Natural killer cell treated with Interleukin-12 subunit alpha and Interleukin-12 subunit beta and Interleukin-15 and Interleukin-18, amount 100 ng/mL, for 72 hours (primary cell): ENCODE measurements at places on chromosomes 7 and 10. TPM values are rescaled to one million over a fixed set of nuclear protein-coding genes. Genes with fewer than 3 reads are reported as not detected.
A peak's percentile ranks its signal among the peaks of the same experiment; 100 is the strongest.

GRCh38 chr10:23459308-23459939 is 20.5 kb downstream of the OTUD1 start:
- H3K4me1 ChIP-seq, result no peaks in the 10 kb centered on the region
- H3K36me3 ChIP-seq, result no peaks in the 10 kb centered on the region
- H3K4me3 ChIP-seq, result no peak overlapping the region
- no peak for DNase-seq
- H3K27me3 ChIP-seq, result peaks cover 38% of the 10 kb centered on the region
- H3K27ac ChIP-seq, result no peak overlapping the region

DNA sequence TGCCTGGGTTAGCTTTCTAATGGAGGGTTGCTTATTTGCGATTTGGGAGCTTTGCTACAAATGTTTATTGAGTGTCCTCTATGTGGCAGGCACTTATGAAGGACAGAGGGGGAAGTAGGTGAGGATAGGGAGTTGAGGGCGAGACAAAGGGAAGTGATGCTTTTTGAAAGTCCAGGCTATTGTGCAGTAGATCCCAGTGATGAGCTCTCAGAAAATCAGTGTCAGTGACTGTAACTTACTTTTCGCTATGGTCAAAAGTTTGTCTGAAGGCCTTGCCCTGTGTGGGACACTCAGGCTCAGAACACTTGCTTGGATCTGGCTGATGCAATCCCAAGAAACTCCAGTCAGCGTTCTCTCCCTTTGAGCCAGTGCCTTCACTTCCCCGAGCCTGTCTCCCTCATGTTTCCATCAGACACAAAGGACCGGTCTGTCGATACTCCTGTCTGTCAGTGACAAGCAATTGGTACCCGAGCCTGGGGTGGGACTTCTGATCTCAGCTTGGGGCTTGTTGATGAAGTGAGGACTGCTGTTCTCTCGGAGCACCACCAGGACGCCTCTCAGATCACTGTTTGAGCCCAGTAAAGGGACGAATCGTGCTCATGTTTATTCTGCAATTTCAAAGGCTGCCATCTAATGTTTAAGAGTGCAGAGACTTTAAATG is 63.1 kb upstream of the SORCS3 start:
- H3K36me3 ChIP-seq, result no peaks in the 10 kb centered on the region
- DNase-seq, result no peak
- no peak overlapping the region for H3K4me3 ChIP-seq
- H3K4me1 ChIP-seq, result no peaks in the 10 kb centered on the region
- H3K27ac ChIP-seq, result no peak overlapping the region

GRCh38 chr10:65566906-65567305 is 1358.9 kb upstream of the LRRTM3 start:
- no peak overlapping the region for H3K4me3 ChIP-seq
- no peak for DNase-seq
- no peaks in the 10 kb centered on the region for H3K4me1 ChIP-seq
- no peak overlapping the region for H3K27ac ChIP-seq

DNA sequence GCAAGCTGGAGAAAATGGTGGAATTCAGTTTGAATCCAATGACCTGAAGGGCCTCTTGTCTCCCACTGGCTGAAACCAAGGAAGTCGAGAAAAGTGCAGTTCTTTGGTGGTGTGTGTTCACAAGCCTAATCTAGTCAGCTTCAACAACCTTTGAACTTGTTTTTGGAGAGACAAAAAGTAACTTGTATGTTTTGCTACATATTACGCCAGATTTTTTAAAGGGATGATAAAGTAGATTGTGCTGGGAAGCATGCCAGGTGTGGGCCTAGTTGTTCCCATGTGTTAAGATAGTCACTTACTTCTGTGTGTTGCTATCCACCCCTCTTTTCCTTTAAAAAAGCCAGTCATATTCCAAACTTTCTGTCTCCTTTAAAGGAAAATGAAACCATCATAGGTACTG is 79.7 kb upstream of the FAM3C start:
- no peak overlapping the region for H3K27ac ChIP-seq
- H3K4me1 ChIP-seq, result no peaks in the 10 kb centered on the region
- no peak for DNase-seq
- no peak overlapping the region for H3K4me3 ChIP-seq

GRCh38 chr10:114491933-114492332 is 87.6 kb upstream of the AFAP1L2 start:
- no peak for DNase-seq
- no peak overlapping the region for H3K4me3 ChIP-seq
- H3K4me1 ChIP-seq, result peaks cover 37% of the 10 kb centered on the region
- no peaks in the 10 kb centered on the region for H3K36me3 ChIP-seq
- peak overlapping the region; percentile 7 for H3K27ac ChIP-seq

DNA sequence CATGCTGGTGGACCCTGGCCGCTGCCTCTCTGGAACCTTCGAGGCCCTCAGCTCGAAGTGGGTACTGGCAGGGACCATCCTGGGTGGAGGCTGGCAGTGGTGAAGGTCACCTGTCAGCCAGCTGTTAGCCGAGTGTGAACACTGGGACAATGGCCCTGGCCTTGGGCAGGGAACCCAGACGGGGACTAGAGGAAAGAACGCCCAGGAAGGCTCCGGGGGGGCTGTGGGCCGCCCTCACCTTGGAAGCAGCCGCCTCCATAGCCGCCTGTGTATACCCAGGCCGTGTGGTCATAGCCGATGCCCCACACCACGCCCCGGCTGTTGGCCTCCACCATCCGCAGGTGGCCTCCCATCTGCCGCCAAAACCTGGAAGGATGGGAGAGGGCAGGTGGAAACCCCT is 17.6 kb downstream of the BHLHA15 start:
- no peak overlapping the region for H3K4me3 ChIP-seq
- peaks cover 4% of the 10 kb centered on the region for H3K4me1 ChIP-seq
- DNase-seq, result no peak

GRCh38 chr7:120431016-120431415 is 158.0 kb downstream of the KCND2 start:
- no peak overlapping the region for H3K4me3 ChIP-seq
- no peak for DNase-seq
- no peak overlapping the region for H3K27ac ChIP-seq
- peaks cover 6% of the 10 kb centered on the region for H3K36me3 ChIP-seq
- no peaks in the 10 kb centered on the region for H3K4me1 ChIP-seq

- no peak overlapping the region for H3K27ac ChIP-seq
- no peak overlapping the region for H3K4me3 ChIP-seq
- no peaks in the 10 kb centered on the region for H3K27me3 ChIP-seq
- no peak for DNase-seq
- H3K36me3 ChIP-seq, result no peaks in the 10 kb centered on the region
Observed at GRCh38 chr7:89731751-89732445, 422.4 kb upstream of the STEAP1 start.

DNA sequence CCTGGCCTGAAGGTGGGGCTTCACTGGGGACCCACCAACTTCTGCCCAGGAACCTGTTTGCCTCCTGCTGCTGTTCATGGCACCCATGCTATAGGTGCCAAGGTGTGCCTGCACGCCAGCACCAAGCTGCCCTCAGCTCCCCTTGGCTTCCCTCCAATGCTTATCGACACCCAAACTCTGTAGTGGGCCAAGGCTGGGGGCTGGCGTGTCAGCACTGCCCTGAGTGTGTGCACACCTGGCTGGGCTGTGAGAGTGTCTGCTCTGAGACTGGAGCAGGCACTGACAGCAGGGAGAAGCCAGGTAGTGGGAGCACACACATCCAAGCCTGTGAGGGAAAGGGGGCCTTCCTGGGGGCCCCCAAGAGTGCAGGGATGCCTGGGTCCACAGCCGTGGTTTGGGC is 43.1 kb upstream of the TUBB8 start:
- DNase-seq, result no peak
- H3K27ac ChIP-seq, result no peak overlapping the region
- H3K27me3 ChIP-seq, result peaks cover 8% of the 10 kb centered on the region
- no peak overlapping the region for H3K4me3 ChIP-seq
- H3K4me1 ChIP-seq, result no peaks in the 10 kb centered on the region
- H3K36me3 ChIP-seq, result peaks cover 16% of the 10 kb centered on the region

- H3K36me3 ChIP-seq, result peaks cover 7% of the 10 kb centered on the region
- H3K27me3 ChIP-seq, result no peaks in the 10 kb centered on the region
- DNase-seq, result no peak
- no peak overlapping the region for H3K27ac ChIP-seq
- peaks cover 6% of the 10 kb centered on the region for H3K4me1 ChIP-seq
- no peak overlapping the region for H3K4me3 ChIP-seq
Observed at GRCh38 chr7:108503112-108504026, 22.6 kb downstream of the PNPLA8 start.

DNA sequence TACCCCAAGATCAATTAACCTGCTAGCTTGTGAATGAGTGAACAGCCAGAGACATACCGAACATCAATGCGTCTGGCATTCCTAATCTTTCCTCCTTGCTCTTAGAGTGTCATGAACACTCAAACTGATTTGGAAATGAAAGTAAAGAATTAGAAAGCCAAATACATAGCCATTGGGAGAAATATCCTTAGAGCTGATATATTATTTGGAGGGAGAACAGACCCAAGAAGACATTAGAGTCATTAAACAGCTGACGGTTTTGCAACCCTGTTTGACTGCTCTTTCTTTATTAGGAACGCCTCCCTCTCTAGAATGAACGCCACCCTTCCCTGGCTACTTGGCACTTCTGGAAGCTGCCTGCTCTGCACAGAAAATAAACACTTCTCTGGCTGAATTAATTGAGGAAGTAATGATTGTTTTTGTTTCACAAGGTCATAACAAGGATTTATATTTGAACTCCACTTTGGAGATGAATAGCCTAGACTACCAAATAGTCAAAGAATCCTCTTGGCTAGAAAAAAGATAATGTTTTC is 42.8 kb downstream of the CTTNBP2 start:
- no peak overlapping the region for H3K27ac ChIP-seq
- H3K27me3 ChIP-seq, result no peaks in the 10 kb centered on the region
- no peak overlapping the region for H3K4me3 ChIP-seq

DNA sequence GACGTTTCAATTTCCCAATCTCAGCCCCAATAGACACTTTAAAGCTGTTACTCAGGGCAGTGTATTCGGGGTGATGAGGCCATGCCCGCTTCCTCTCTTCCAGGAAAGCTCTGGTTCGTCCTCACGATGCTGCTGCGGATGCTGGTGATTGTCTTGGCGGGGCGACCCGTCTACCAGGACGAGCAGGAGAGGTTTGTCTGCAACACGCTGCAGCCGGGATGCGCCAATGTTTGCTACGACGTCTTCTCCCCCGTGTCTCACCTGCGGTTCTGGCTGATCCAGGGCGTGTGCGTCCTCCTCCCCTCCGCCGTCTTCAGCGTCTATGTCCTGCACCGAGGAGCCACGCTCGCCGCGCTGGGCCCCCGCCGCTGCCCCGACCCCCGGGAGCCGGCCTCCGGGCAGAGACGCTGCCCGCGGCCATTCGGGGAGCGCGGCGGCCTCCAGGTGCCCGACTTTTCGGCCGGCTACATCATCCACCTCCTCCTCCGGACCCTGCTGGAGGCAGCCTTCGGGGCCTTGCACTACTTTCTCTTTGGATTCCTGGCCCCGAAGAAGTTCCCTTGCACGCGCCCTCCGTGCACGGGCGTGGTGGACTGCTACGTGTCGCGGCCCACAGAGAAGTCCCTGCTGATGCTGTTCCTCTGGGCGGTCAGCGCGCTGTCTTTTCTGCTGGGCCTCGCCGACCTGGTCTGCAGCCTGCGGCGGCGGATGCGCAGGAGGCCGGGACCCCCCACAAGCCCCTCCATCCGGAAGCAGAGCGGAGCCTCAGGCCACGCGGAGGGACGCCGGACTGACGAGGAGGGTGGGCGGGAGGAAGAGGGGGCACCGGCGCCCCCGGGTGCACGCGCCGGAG is 2.6 kb downstream of the GJD4 start:
- H3K27ac ChIP-seq, result no peak overlapping the region
- DNase-seq, result no peak
- H3K4me1 ChIP-seq, result peaks cover 8% of the 10 kb centered on the region
- peaks cover 54% of the 10 kb centered on the region for H3K27me3 ChIP-seq

DNA sequence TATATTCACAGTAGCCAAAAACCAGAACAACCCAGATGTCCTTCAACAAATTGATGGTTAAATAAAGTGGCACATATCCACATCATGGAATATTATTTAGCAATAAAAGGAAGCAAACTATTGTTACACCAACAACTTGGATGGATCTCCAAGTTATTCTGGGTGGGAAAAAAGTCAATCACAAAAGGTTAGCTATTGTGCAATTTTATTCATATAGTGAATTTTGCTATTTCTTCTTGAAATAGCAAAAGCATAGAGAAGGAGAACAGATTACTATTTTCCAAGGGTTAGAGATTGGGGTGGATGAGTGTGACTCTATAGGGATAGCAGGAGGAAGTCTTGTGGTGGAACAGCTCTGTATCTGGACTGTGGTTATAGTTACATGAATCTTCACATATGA is 87.0 kb downstream of the PTPN20 start:
- DNase-seq, result no peak
- no peaks in the 10 kb centered on the region for H3K36me3 ChIP-seq
- peaks cover 2% of the 10 kb centered on the region for H3K27me3 ChIP-seq
- H3K4me1 ChIP-seq, result no peaks in the 10 kb centered on the region
- no peak overlapping the region for H3K4me3 ChIP-seq

GRCh38 chr10:29585488-29585976 is 49.2 kb downstream of the SVIL start:
- H3K36me3 ChIP-seq, result no peaks in the 10 kb centered on the region
- peaks cover 5% of the 10 kb centered on the region for H3K4me1 ChIP-seq
- no peak overlapping the region for H3K27ac ChIP-seq
- H3K4me3 ChIP-seq, result no peak overlapping the region
- no peak for DNase-seq

- H3K4me1 ChIP-seq, result peaks cover 45% of the 10 kb centered on the region
- no peaks in the 10 kb centered on the region for H3K27me3 ChIP-seq
Observed at GRCh38 chr7:99121496-99122021, 22.3 kb downstream of the SMURF1 start.

DNA sequence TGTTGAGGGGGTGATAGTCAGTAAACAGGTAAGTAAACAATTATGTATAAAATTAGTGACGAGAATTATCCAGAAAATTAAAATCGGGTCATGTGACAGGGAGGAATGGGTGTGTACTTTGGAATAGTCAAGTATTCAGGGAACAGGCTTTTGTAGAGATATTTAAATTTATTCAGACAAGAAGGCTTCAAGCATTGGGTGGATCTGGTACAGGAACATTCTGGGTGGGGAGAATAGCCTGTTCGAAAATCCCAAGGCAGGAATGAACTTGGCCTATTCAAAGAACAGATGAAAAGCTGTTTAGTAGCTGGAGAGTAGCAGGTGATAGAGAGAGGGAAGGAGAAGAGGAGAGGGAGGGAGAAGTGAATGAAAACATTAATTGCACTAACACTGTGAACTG is 448.9 kb upstream of the FZD8 start:
- no peaks in the 10 kb centered on the region for H3K4me1 ChIP-seq
- H3K4me3 ChIP-seq, result no peak overlapping the region
- H3K27me3 ChIP-seq, result no peaks in the 10 kb centered on the region
- H3K27ac ChIP-seq, result no peak overlapping the region
- H3K36me3 ChIP-seq, result no peaks in the 10 kb centered on the region

- H3K4me3 ChIP-seq, result no peak overlapping the region
- peaks cover 10% of the 10 kb centered on the region for H3K27me3 ChIP-seq
- no peaks in the 10 kb centered on the region for H3K36me3 ChIP-seq
- no peak for DNase-seq
- H3K4me1 ChIP-seq, result no peaks in the 10 kb centered on the region
- H3K27ac ChIP-seq, result no peak overlapping the region
Observed at GRCh38 chr10:99346247-99346646, 17.1 kb downstream of the CNNM1 start.

Gene TRIL
- total RNA-seq, result not detected

Gene JMJD1C
- 39.2 TPM for total RNA-seq

Gene LEP
- not detected for total RNA-seq

Gene PPP1R17
- total RNA-seq, result not detected

Gene LIPF
- total RNA-seq, result not detected

Gene MBLAC1
- total RNA-seq, result 3.4 TPM

Gene TACC2
- total RNA-seq, result not detected

Gene CLEC5A
- not detected for total RNA-seq
